GM12878 (cell line): ENCODE measurements at places on chromosomes 13 and 19.

DNA sequence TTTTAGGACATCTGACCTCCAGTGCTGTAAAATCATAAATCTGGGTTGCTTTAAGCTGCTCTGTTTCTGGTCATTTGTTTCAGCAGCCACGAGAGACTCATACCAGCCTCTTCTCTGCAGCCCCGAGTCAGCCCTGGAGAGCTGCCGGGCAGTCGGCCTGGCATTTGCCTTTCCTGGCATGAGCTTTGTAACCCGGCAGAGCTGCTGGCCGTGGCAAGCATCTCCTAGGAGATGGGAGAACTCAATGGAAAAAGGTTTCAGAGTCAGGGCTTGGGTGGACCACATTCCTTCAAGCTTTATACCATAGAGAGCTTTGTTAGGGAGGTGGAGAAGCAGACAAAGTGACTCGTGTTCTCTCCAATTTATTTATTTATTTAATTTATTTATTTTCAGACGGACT lies 21.6 kb upstream of the CCL25 start:
- H3K27ac ChIP-seq = no peak overlapping the region
- H3K4me3 ChIP-seq = no peak overlapping the region
- no peak for DNase-seq
- H3K36me3 ChIP-seq = no peaks in the 10 kb centered on the region

DNA sequence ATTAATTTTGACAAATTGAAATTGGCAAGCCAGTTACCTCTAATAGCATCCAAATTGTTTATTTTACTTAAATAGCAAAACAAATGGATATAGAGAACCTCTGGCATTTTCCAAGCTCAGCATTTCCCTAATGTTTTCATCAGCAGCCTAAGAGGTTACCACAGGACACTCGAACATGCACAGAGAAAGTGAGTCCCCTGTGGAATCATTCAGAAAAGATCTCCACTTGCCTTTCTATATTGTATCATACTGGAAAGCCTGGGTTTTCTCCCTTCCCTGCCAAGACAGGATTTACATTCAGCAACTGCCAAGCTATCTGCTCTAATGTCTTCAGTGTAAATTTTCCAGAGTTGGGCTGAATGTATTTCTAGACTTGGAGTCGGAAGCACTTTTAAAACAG lies 188.9 kb downstream of the KCTD12 start:
- H3K4me1 ChIP-seq = no peaks in the 10 kb centered on the region
- no peaks in the 10 kb centered on the region for H3K27me3 ChIP-seq
- no peak overlapping the region for H3K4me3 ChIP-seq

GRCh38 chr13:43422116-43422515 lies 364.7 kb downstream of the ENOX1 start:
- H3K27me3 ChIP-seq = no peaks in the 10 kb centered on the region
- no peak overlapping the region for H3K27ac ChIP-seq
- H3K36me3 ChIP-seq = no peaks in the 10 kb centered on the region
- H3K4me1 ChIP-seq = no peaks in the 10 kb centered on the region

GRCh38 chr13:66405908-66406802 lies 824.0 kb downstream of the PCDH9 start:
- H3K36me3 ChIP-seq = no peaks in the 10 kb centered on the region
- no peaks in the 10 kb centered on the region for H3K27me3 ChIP-seq
- no peaks in the 10 kb centered on the region for H3K4me1 ChIP-seq
- no peak for DNase-seq
- no peak overlapping the region for H3K27ac ChIP-seq
- H3K4me3 ChIP-seq = no peak overlapping the region

DNA sequence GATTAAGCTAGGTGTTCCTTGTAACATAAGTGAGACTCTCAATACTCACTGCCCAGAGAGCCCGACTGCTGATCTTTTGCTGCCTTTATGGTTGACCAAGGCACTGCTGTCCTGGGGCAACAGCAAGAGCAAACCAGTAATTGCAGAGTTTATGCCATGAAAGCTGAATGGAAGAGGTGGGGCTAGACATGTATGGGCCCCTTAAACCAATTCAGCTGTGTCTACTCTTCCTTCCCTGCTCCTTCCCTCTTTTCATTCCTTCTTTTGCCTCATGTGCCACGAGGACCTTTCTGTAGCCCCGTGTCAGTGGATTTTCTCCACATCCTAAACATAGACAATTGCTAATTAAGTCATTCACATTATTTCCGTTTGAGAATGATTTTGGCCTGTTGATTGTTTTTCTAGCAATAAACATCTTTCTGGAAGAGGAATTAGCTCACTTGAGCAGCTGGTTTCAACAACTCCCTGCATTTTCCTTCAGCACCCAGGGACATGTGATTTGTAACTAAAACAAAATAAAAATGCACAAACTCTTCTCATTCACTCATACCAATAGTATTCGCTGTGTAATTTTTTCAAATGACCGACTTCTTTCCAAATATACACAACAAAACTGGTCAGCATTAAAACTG lies 40.5 kb downstream of the RAP2A start:
- no peak overlapping the region for H3K4me3 ChIP-seq
- H3K36me3 ChIP-seq = no peaks in the 10 kb centered on the region
- no peaks in the 10 kb centered on the region for H3K27me3 ChIP-seq
- no peak overlapping the region for H3K27ac ChIP-seq

DNA sequence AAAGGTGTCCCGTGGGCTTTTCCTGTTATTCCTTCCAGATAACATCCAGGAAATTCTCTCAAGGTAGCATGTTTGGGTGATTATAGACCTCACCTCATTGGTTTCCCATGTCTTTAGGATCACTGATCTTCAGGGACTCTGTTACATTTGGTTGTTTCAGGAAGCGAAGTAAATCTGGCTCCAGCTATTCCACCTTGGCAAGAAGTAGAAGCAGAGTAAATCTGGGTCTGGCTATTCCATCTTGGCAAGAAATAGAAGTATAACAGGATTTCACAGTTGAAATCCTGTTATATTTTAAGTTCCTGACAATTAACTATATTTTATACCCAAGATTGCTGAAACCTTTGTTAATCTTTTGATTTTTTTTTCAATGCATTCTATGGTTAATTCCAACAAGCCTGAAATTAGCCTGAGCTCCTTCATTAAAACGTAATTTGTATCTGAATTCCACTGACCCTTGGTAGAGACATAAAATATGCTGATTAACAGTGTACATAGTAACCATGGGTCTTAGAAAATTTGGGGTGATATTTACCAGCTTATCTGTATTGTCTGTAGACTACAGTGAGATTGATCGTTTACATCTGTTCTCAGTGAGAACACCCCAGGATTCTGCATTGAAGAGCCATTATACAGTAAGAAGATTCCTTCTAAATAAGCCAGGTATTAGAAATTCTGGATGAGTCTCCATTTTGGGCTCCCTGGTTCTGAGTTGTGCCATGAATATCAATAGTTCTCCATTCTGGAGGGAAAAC lies 267.6 kb upstream of the SLITRK6 start:
- no peak overlapping the region for H3K4me3 ChIP-seq
- H3K4me1 ChIP-seq = no peaks in the 10 kb centered on the region
- H3K27ac ChIP-seq = no peak overlapping the region
- no peak for DNase-seq
- no peaks in the 10 kb centered on the region for H3K27me3 ChIP-seq
- no peaks in the 10 kb centered on the region for H3K36me3 ChIP-seq

DNA sequence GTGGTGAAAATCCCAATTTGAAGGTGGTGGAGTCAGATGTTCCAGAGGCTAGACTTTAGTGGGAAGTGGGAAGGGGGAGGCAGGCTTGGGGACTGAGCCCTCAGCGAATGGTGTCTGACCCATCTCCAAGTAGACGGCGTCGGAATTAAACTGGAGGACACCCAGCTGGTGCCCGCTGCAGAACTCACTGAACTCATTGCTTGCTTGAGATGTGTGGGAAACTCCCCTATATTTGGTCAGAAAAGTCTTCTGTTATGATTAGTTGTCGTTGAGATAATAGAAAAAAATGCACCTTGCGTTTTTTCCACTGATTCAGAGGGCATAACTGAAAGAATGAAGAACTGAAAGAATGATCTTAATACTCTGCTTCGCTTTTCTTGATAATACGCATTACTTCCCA lies 871 bp upstream of the ZNF583 start:
- H3K27me3 ChIP-seq = no peaks in the 10 kb centered on the region
- H3K36me3 ChIP-seq = no peaks in the 10 kb centered on the region
- peak overlapping the region; percentile 95 for H3K4me3 ChIP-seq
- no peak for DNase-seq

GRCh38 chr19:955803-956765 lies 28.1 kb upstream of the WDR18 start:
- no peak overlapping the region for H3K4me3 ChIP-seq
- peaks cover 42% of the 10 kb centered on the region for H3K4me1 ChIP-seq
- H3K36me3 ChIP-seq = peaks cover 11% of the 10 kb centered on the region

DNA sequence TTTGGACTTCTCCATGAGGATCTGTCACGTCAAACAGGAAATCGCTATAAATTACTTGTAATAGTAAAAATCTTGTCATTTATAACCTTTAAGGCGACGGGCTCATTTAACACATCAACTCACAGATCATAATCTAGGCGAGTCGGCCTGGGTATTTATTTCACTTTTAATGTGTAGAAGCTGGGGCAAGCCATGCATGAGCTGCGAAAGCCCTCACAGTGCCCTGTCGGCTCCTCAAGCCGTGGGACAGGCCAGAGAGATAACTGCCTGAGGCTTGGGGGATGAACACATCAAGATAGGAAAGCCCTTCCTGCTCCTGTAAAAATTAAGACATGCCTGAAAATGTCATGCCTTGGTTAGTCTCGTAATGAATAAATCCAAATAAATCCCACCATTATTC lies 30.8 kb downstream of the SOX1 start:
- no peak for DNase-seq
- no peak overlapping the region for H3K4me3 ChIP-seq
- H3K4me1 ChIP-seq = no peaks in the 10 kb centered on the region
- no peaks in the 10 kb centered on the region for H3K36me3 ChIP-seq

DNA sequence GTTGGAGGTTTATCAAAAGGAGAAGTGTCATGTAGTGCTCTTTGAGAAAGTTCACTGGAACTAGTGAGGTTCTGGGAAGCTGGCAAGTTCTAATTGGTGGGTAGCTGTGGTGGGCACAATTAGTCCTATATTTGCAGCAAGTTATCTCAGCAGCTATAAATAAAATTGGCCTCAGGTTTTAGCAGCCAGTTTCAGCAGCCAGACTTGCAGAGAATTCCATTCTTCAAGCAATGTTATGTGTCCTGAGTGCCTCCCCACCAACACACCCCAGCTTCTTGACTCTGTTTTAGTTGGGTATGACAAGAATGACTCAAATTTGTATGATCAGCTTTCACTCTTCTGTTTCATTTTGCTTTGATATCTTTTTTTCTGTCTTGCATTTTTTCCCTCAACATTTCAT lies 4.7 kb downstream of the IFT88 start:
- no peak for DNase-seq
- H3K4me3 ChIP-seq = no peak overlapping the region
- H3K4me1 ChIP-seq = no peaks in the 10 kb centered on the region
- H3K27ac ChIP-seq = no peak overlapping the region

DNA sequence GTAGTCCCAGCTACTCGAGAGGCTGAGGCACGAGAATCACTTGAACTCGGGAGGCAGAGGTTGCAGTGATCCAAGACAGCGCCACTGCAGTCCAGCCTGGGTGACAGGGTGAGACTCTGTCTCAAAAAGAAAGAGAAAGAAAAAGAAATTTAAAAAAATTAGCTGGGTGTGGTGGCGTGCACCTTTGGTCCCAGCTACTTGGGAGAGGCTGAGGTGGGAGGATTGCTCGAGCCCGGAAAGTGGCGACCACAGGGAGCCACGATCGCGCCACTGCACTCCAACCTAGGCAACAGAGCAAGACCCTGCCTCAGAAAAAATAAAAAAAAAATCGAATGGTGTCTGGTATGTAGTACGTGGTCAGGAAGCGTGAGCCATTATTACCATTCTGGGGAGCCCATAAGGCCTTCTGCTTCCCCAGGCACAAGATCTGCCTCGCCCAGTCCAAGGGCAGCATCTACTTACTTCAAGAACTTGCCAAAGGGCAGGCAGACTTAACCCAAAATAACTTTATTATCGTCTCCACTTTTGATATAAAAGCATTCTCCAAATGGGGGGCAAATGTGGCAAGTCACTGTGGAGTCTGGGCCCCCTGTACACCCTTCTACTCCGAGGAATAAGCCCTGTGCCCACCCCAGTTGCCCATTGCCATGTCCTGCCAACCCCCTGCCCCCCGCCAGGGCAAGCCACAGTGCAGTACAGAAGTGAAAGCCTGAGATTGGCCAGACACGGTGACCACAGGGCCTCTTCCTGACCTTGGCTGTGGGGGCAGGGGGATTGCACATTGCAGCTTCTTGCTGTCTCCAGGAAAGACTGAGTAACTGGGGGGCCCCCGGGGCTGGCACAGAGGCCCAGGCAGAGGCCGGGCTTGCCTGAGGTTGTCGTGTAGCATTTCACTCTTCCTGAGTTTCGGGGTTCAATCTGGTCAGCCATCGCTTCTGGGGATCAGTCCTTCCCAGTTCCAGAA lies 12.6 kb downstream of the CCL25 start:
- no peak for DNase-seq
- no peaks in the 10 kb centered on the region for H3K36me3 ChIP-seq
- H3K27ac ChIP-seq = no peak overlapping the region
- H3K4me1 ChIP-seq = peaks cover 10% of the 10 kb centered on the region
- no peak overlapping the region for H3K4me3 ChIP-seq

GRCh38 chr13:79194272-79194671 lies 211.8 kb downstream of the RBM26 start:
- no peaks in the 10 kb centered on the region for H3K27me3 ChIP-seq
- H3K36me3 ChIP-seq = no peaks in the 10 kb centered on the region
- peak overlapping the region; percentile 93 for H3K27ac ChIP-seq
- DNase-seq = peak; percentile 92
- H3K4me1 ChIP-seq = peaks cover 43% of the 10 kb centered on the region

DNA sequence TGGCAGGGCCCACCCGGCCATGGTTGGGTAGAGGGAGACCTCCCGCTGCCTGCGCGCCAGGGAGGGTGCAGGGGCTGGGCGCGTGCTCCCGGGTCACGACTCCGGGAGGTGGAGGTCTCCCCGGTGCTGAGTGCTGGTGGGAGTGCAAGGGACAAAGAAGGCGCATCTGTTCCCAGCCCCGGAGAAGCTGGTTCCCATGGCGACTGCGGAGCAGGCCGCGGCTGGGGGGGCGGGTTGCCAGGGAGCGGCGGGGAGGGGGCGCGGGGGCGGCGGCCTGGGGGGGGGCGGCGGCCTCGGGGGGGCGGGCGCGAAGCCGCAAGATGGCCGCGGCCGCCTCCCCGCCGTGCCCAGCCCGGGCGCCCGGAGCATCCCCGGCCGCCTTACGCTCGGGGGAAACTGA lies 1.2 kb downstream of the CBARP start:
- DNase-seq = no peak
- no peak overlapping the region for H3K27ac ChIP-seq
- H3K4me3 ChIP-seq = no peak overlapping the region
